ENCODE measurements at places on chromosomes 6 and 20. TPM values are rescaled to one million over a fixed set of nuclear protein-coding genes. Genes with fewer than 3 reads are reported as not detected.

- no peaks in the 10 kb centered on the region for H3K36me3 ChIP-seq
- DNase-seq = no peak
- no peaks in the 10 kb centered on the region for H3K4me1 ChIP-seq
- no peaks in the 10 kb centered on the region for H3K27me3 ChIP-seq
- H3K27ac ChIP-seq = no peak overlapping the region
- no peak overlapping the region for H3K4me3 ChIP-seq
These were observed 62.9 kb upstream of the HBS1L start for GRCh38 chr6:135117413-135117968.

DNA sequence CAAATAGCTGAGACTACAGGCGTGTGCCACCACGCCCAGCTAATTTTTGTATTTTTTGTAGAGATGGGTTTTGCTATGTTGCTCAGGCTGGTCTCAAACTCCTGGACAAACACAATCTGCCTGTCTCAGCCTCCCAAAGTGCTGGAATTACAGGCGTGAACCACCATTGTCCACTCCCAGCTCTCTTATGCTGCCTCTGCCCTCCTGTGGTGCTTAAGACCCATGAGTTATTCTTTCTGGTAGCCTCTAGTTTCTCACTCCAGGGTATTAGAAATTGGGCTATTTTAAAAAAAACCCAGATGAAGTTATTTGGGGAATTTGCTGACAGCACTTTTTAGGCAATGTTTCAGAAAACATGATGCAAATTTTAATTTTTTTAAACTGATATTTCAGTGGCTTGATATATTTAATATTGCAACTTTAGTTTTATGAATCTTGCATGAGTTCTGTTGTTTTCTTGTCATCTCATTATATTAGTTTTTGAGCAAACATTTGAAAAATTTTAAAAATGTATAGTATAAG, 114.0 kb upstream of the FOXO3 start:
- no peaks in the 10 kb centered on the region for H3K4me1 ChIP-seq
- H3K27me3 ChIP-seq = no peaks in the 10 kb centered on the region
- H3K4me3 ChIP-seq = no peak overlapping the region
- DNase-seq = no peak
- H3K27ac ChIP-seq = no peak overlapping the region

DNA sequence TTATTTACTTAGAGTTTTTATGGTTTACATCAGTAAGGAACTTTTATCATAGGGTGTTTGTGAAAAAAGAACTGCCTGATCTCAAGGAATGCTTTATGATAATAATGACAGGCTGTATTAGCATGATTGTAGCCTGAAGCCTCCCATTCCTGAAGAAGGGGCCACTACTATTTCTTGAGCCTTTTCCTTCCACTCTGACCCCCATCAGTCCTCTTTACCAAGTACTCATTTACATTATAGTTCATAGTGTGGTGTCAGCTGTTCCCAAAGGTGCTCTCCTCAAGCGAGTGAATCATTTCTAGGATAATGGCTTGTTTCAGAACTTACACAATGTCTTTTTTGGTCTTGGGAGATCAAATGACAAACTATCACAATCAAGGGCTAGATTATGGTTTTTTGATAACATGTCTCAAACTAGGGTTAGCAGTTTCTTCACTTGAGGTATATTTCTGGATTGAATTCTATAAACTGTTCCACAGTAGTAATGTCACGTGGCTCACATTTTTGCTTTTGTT, 283.6 kb downstream of the CDKAL1 start:
- no peak for DNase-seq
- no peaks in the 10 kb centered on the region for H3K36me3 ChIP-seq
- no peak overlapping the region for H3K27ac ChIP-seq
- peaks cover 15% of the 10 kb centered on the region for H3K4me1 ChIP-seq

Gene LY6G6D
- total RNA-seq = not detected

Gene KIF3B
- total RNA-seq = 18.2 TPM

DNA sequence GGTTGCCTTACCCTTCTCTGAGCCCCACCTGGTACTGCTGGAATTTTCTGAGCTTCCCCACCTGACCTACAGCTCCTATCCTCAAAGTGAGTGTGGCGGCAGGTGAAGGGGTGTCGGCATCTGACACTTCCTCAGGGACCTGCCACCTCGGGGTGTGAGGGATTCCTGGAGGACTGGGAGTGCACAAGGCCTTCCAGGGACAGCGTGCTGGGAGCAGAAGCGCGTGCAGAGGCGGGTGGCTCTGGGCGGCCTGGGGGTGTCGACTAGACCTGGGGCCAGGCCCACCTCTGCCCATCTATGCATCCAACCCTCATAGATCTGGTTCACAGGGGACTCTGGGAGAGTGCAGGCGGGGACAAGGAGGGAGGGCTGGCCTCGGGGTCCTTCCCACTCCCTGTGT, 7.8 kb downstream of the DLGAP4 start:
- H3K27me3 ChIP-seq = peaks cover 4% of the 10 kb centered on the region
- H3K27ac ChIP-seq = no peak overlapping the region
- no peak overlapping the region for H3K4me3 ChIP-seq
- no peaks in the 10 kb centered on the region for H3K4me1 ChIP-seq
- DNase-seq = peak; percentile 12

- no peak overlapping the region for H3K4me3 ChIP-seq
- no peaks in the 10 kb centered on the region for H3K27me3 ChIP-seq
- H3K27ac ChIP-seq = peak overlapping the region; percentile 69
- no peak for DNase-seq
These were observed 71.2 kb downstream of the TIAM2 start for GRCh38 chr6:155066361-155066760.

Gene FOXQ1
- total RNA-seq = 0.35 TPM

- peaks cover 33% of the 10 kb centered on the region for H3K4me1 ChIP-seq
- no peaks in the 10 kb centered on the region for H3K27me3 ChIP-seq
- H3K36me3 ChIP-seq = no peaks in the 10 kb centered on the region
- DNase-seq = peak; percentile 47
These were observed 8.6 kb downstream of the MAN1A1 start for GRCh38 chr6:119340796-119341487.

DNA sequence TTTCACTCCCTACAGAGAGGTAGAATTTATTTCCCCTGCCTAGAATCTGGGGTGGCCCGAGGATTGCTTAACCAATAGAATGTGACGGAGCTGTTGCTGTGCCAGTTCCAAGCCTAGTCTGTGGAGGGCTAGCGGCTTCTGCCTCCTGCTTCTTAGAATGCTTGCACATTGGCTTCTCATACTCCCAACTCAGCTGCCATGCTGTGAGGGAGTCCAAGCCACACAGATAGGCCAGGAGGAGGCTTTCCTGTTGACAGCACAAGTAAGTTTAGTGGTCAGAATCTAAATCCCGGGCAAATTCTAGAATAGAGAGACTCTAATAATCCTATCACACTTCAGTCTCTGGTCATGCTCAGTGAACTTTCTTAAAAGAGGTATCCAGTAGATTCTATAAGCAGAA, 57.5 kb upstream of the SNRPB2 start:
- H3K27me3 ChIP-seq = no peaks in the 10 kb centered on the region
- H3K36me3 ChIP-seq = peaks cover 3% of the 10 kb centered on the region
- no peaks in the 10 kb centered on the region for H3K4me1 ChIP-seq
- H3K4me3 ChIP-seq = no peak overlapping the region
